Activated CD4-positive, alpha-beta T cell treated with anti-CD3 and anti-CD28 coated beads for 48 hours (primary cell): ENCODE measurements at places on chromosomes 13 and 19.

GRCh38 chr13:79403113-79403512 lies 2.9 kb downstream of the RBM26 start:
- no peak for DNase-seq

GRCh38 chr13:34762312-34762711 lies 179.8 kb upstream of the NBEA start:
- no peak for DNase-seq

- no peak for DNase-seq
These were observed 685 bp downstream of the VWA8 start for GRCh38 chr13:41960211-41960636.

DNA sequence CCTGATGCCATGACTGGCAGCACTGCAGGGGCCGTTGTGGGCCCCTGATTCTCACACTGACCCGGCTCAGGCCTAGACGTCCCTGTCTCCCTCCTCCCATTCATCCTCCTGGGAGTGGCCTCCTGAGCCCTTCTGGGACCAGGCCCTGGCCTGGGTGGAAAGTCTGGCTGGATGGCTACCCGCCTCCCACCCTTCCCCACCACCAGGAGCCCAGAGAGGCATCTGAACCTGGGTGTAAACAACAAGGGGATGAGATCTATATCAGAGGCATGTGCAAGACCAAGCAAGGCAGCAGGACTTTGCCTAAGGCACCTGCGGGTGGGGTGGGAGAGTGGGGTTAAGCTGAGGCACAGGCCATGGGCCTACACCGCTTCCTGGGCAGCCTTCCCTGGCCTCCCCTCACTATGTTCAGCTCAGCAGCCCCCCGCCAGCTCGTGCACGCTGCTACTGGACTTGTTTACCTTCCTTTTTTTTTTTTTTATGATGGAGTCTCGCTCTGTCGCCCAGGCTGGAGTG lies 22.0 kb upstream of the ASPDH start:
- DNase-seq, result no peak
